ENCODE measurements at places on chromosomes 1 and 21. TPM values are rescaled to one million over a fixed set of nuclear protein-coding genes. Genes with fewer than 3 reads are reported as not detected.
A peak's percentile ranks its signal among the peaks of the same experiment; 100 is the strongest.

Gene PRAMEF1
- not detected for total RNA-seq

DNA sequence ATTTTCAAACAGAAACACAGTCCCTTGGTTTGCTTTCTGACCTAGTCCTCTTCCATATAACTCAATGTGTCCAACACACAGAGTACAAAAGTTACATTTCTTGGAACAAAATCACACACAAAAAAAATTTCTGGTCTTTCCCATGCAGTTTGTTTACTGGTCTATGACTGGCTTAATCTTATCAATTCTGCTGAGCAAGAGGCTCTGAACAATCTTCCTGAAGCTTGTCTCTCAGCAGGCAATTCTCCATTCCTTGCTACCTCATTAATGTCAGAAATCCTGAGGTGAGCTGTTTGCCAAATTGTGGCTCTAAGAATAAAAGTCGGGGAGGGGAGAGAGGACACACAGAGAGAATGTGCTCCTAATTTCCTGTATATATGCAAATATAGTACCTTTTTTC is 423.6 kb downstream of the HLX start:
- no peak overlapping the region for H3K4me3 ChIP-seq
- H3K4me1 ChIP-seq: no peaks in the 10 kb centered on the region
- no peak overlapping the region for H3K27ac ChIP-seq
- H3K27me3 ChIP-seq: no peaks in the 10 kb centered on the region

GRCh38 chr1:244896550-244896949 is 32.2 kb upstream of the HNRNPU start:
- H3K4me3 ChIP-seq: no peak overlapping the region
- no peaks in the 10 kb centered on the region for H3K27me3 ChIP-seq
- DNase-seq: no peak
- no peak overlapping the region for H3K27ac ChIP-seq
- no peaks in the 10 kb centered on the region for H3K36me3 ChIP-seq
- H3K4me1 ChIP-seq: no peaks in the 10 kb centered on the region

DNA sequence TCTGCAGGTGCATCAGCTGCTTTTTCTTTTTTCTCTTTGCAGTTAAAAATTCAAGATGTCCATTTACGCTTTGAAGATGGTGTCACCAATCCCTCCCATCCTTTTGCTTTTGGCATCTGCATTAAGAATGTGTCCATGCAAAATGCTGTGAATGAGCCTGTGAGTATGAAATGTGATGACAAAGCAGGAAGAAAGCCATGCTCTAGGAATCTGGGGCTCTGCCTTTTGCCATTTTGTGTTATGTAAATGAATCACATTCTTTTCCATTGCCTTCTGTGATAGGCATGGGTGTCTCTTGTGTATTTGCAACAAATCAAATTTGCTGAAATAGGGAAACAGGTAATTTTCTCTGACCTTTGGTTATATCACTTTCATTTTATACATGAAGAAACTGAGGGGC is 19.4 kb downstream of the VPS13D start:
- no peaks in the 10 kb centered on the region for H3K4me1 ChIP-seq

Gene TNFAIP8L2
- 45.9 TPM for total RNA-seq

- no peak overlapping the region for H3K4me3 ChIP-seq
- no peak overlapping the region for H3K27ac ChIP-seq
- H3K36me3 ChIP-seq: no peaks in the 10 kb centered on the region
- no peaks in the 10 kb centered on the region for H3K27me3 ChIP-seq
- H3K4me1 ChIP-seq: peaks cover 28% of the 10 kb centered on the region
These were observed 107.4 kb upstream of the CASZ1 start for GRCh38 chr1:10903821-10904220.

GRCh38 chr1:108082001-108082400 is 117.0 kb upstream of the VAV3 start:
- peaks cover 68% of the 10 kb centered on the region for H3K4me1 ChIP-seq
- H3K27me3 ChIP-seq: no peaks in the 10 kb centered on the region
- no peaks in the 10 kb centered on the region for H3K36me3 ChIP-seq
- H3K27ac ChIP-seq: no peak overlapping the region
- H3K4me3 ChIP-seq: no peak overlapping the region
- DNase-seq: no peak

GRCh38 chr1:209421186-209421585 is 162.3 kb upstream of the CAMK1G start:
- DNase-seq: no peak
- no peak overlapping the region for H3K4me3 ChIP-seq
- H3K27ac ChIP-seq: no peak overlapping the region
- no peaks in the 10 kb centered on the region for H3K27me3 ChIP-seq
- H3K36me3 ChIP-seq: no peaks in the 10 kb centered on the region

- H3K36me3 ChIP-seq: no peaks in the 10 kb centered on the region
- H3K4me1 ChIP-seq: no peaks in the 10 kb centered on the region
- H3K27ac ChIP-seq: no peak overlapping the region
- no peaks in the 10 kb centered on the region for H3K27me3 ChIP-seq
These were observed 25.7 kb downstream of the PMVK start for GRCh38 chr1:154910851-154911250.

DNA sequence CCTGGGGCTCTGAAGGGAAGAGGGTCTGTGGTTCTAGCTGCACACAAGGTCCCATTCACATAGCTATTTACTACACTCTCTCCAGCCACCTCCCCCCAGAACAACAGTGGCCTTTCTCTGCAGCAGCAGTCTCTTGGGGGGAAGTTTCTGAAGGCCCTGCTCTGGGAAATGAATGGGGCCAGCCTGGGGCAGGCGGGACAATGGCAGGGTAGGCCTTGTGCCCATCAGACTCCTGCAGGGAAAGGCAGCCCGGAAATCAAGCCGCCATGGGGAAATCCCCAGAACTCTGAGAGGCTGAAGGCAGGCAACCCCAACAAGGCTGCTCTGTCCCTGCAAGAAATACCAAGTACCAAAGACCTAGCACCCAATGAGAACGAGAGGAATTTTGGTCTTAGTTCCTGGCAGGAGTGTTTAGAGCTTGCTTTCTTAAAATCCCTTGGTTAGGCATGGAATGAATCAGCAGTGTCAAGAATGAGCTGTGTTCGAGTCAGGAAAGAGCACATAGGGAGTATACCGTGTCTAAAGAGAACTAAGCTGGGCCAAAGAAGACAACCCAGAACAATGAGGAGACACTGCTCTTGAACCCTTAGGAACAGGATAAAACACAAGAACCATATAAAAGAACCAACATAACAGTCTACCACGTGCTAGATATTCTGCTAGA is 11.3 kb downstream of the ARHGEF11 start:
- H3K4me3 ChIP-seq: no peak overlapping the region
- no peaks in the 10 kb centered on the region for H3K4me1 ChIP-seq
- no peaks in the 10 kb centered on the region for H3K27me3 ChIP-seq
- no peak for DNase-seq

Gene LRRC7
- total RNA-seq: not detected

Gene MAP1LC3C
- not detected for total RNA-seq

GRCh38 chr1:6094801-6095505 is 49.3 kb downstream of the KCNAB2 start:
- no peak overlapping the region for H3K4me3 ChIP-seq
- H3K27ac ChIP-seq: no peak overlapping the region
- DNase-seq: no peak
- no peaks in the 10 kb centered on the region for H3K4me1 ChIP-seq
- peaks cover 31% of the 10 kb centered on the region for H3K36me3 ChIP-seq

- no peaks in the 10 kb centered on the region for H3K27me3 ChIP-seq
- DNase-seq: no peak
- no peak overlapping the region for H3K4me3 ChIP-seq
- no peak overlapping the region for H3K27ac ChIP-seq
- no peaks in the 10 kb centered on the region for H3K4me1 ChIP-seq
These were observed 88.8 kb upstream of the ARHGEF16 start for GRCh38 chr1:3365523-3366125.

DNA sequence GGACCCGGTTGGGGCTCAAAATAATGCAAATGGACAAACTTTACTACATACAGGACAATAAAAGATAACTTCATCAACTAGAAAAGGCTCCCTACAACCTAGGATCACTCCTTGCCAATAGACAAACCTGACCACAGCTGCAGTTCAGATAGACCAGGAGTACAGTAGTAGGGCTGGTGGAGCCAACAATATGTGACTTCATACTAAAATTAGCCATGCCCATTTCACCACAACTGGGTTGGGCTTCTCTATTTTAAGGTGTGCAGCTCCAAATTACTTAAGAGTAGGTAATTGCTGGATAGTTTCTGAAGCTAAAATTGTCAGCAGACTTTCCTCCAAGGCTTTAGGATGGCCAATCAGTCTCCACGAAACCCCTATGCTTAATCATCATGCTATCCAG is 3.9 kb downstream of the DENND1B start:
- H3K4me3 ChIP-seq: no peak overlapping the region
- no peak for DNase-seq
- no peak overlapping the region for H3K27ac ChIP-seq
- H3K4me1 ChIP-seq: peaks cover 74% of the 10 kb centered on the region
- no peaks in the 10 kb centered on the region for H3K36me3 ChIP-seq

DNA sequence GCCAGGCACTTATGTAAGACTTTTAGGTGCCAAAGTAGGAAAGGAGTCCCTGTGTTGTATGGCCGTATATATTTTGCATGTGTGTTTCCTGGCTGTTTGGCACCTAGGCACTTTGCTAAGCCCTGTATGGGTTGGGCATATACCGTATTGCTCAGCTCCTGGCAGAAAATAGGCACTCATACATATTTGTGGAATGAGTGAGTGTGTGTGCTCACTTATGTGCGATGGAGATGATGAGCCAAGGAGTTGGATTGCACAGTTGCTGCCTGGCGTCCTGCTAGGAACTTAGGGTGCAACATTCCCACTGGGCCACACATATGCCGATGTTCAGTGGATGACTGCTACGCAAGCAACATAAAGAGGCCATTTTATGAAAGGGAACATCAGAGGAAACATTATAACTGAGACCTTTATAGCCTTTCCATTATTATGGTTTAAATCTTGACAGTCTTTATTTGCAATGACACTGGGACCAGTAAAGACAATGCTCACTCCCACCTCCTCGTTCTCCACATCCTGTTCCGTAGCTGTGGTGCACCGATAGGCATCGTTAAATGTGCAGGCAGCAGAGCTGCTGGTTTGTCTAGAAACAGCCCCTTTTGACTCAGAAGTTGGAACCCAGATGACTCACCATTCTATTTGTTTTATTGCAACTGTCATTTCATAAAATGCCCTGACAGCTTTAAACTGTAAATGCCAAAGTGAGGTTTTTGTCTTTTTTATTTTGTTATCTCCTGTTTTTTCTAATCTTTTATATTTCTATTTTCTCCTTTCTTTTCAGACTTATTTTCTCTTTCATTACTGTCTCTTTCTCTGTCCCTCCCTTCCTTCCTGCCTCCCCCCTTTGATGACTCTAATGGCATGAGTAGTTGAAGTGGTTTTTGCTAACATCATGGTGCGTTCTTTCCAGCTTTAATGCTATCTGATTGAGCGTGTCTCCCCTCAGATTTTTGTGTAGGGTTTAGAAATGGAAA is 36.1 kb downstream of the PEX14 start:
- H3K4me1 ChIP-seq: peaks cover 77% of the 10 kb centered on the region
- peak overlapping the region; percentile 49 for H3K4me3 ChIP-seq
- H3K36me3 ChIP-seq: no peaks in the 10 kb centered on the region
- no peaks in the 10 kb centered on the region for H3K27me3 ChIP-seq

Gene BRINP3
- total RNA-seq: not detected

Gene C1orf115
- 1.5 TPM for total RNA-seq

- no peak for DNase-seq
- no peak overlapping the region for H3K4me3 ChIP-seq
- H3K27me3 ChIP-seq: no peaks in the 10 kb centered on the region
- no peak overlapping the region for H3K27ac ChIP-seq
These were observed 96.9 kb downstream of the NEK7 start for GRCh38 chr1:198253668-198254067.

GRCh38 chr1:185420588-185421081 is 103.6 kb upstream of the IVNS1ABP start:
- no peaks in the 10 kb centered on the region for H3K27me3 ChIP-seq
- peak; percentile 42 for DNase-seq
- no peak overlapping the region for H3K4me3 ChIP-seq
- no peaks in the 10 kb centered on the region for H3K36me3 ChIP-seq

Data from CD4-positive, alpha-beta memory T cell (primary cell).